ENCODE measurements at places on chromosomes 16 and 17. TPM values are rescaled to one million over a fixed set of nuclear protein-coding genes. Genes with fewer than 3 reads are reported as not detected.

DNA sequence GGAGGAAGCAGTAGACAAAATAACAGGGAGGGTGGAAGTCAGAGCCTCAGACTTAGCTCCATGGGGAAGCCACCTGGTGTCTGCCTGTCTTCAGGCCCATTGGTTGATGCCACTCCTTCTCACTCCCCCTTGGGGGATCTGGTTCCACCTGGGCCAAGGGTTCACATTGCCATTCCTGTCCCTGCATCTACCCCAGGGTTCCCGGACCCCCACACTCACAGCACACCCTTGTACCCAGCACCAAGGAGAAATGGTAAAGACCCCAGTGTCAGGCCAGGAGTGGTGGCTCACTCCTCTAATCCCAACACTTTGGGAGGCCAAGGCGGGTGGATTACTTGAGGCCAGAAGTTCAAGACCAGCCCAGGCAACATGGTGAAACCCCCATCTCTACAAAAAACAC is 1.0 kb upstream of the CA7 start:
- H3K4me1 ChIP-seq, result peaks cover 17% of the 10 kb centered on the region
- H3K4me3 ChIP-seq, result no peak overlapping the region
- no peak for DNase-seq
- no peaks in the 10 kb centered on the region for H3K36me3 ChIP-seq
- no peak overlapping the region for H3K27ac ChIP-seq
- no peaks in the 10 kb centered on the region for H3K27me3 ChIP-seq

Gene ZFPM1
- total RNA-seq, result 1.7 TPM

Gene TCAP
- 0.49 TPM for total RNA-seq

GRCh38 chr17:1578029-1578428 is 15.4 kb upstream of the PITPNA start:
- DNase-seq, result no peak
- no peak overlapping the region for H3K4me3 ChIP-seq
- no peaks in the 10 kb centered on the region for H3K27me3 ChIP-seq

GRCh38 chr16:27867122-27868110 is 196.1 kb downstream of the GSG1L start:
- no peak for DNase-seq
- H3K36me3 ChIP-seq, result no peaks in the 10 kb centered on the region
- no peaks in the 10 kb centered on the region for H3K4me1 ChIP-seq
- no peak overlapping the region for H3K4me3 ChIP-seq
- no peak overlapping the region for H3K27ac ChIP-seq
- no peaks in the 10 kb centered on the region for H3K27me3 ChIP-seq

GRCh38 chr16:9966569-9967157 is 215.6 kb downstream of the GRIN2A start:
- no peak overlapping the region for H3K27ac ChIP-seq
- DNase-seq, result no peak
- H3K4me3 ChIP-seq, result no peak overlapping the region

- no peak for DNase-seq
- peaks cover 28% of the 10 kb centered on the region for H3K4me1 ChIP-seq
- H3K27me3 ChIP-seq, result no peaks in the 10 kb centered on the region
- H3K36me3 ChIP-seq, result no peaks in the 10 kb centered on the region
- no peak overlapping the region for H3K4me3 ChIP-seq
Measured at GRCh38 chr17:31538080-31538762, 146.7 kb downstream of the RAB11FIP4 start.

GRCh38 chr16:58235663-58236062 is 37.8 kb upstream of the CSNK2A2 start:
- no peaks in the 10 kb centered on the region for H3K36me3 ChIP-seq
- H3K27me3 ChIP-seq, result no peaks in the 10 kb centered on the region
- peaks cover 12% of the 10 kb centered on the region for H3K4me1 ChIP-seq
- DNase-seq, result no peak
- no peak overlapping the region for H3K27ac ChIP-seq

Gene ATAD5
- total RNA-seq, result 2.7 TPM

GRCh38 chr16:73794994-73795393 is 501.6 kb upstream of the PSMD7 start:
- H3K36me3 ChIP-seq, result no peaks in the 10 kb centered on the region
- H3K4me3 ChIP-seq, result no peak overlapping the region
- DNase-seq, result no peak
- no peaks in the 10 kb centered on the region for H3K27me3 ChIP-seq
- H3K27ac ChIP-seq, result no peak overlapping the region
- peaks cover 6% of the 10 kb centered on the region for H3K4me1 ChIP-seq

DNA sequence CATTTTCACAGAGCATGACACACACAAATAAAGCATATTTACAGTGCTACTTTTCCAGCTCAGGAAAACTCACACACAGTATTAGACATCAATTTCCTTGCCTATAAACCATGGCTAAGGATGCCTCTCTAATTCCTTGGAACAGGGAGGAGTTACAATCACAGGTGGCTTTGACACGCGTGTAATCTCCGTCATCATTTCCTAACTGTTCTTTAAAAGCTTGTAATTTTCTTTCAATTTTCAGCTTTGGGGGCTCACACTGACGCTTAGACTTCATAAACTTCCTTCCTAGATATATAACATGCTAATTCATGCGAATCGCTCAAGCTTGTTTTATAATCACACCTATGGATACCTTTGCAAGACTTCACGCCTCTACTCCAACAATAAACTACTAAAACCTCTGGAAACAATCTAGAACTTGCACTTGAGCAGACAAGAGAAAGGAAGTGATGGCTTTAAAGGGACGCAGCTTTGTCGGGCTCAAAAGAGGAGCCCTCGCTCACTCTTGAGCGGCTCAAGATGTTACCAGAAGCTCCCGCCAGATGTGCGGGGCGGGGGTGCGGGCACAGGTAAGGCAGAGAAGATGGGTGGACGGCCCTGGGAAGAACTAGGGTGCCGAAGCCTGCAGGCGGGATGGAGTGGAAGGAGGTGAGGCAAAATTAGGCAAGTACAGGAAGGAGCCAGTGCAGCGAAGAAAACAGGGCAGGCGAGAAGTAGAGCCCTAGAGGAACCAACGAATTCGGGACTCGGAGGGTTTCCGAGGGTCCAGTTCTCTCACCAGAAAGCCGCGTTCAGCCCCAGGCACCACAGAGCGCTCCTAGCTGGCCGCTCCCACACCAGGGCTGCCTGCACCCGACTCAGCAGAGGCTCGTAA is 631 bp downstream of the RETREG3 start:
- H3K4me3 ChIP-seq, result peak overlapping the region; percentile 77
- peaks cover 49% of the 10 kb centered on the region for H3K4me1 ChIP-seq
- no peaks in the 10 kb centered on the region for H3K27me3 ChIP-seq

DNA sequence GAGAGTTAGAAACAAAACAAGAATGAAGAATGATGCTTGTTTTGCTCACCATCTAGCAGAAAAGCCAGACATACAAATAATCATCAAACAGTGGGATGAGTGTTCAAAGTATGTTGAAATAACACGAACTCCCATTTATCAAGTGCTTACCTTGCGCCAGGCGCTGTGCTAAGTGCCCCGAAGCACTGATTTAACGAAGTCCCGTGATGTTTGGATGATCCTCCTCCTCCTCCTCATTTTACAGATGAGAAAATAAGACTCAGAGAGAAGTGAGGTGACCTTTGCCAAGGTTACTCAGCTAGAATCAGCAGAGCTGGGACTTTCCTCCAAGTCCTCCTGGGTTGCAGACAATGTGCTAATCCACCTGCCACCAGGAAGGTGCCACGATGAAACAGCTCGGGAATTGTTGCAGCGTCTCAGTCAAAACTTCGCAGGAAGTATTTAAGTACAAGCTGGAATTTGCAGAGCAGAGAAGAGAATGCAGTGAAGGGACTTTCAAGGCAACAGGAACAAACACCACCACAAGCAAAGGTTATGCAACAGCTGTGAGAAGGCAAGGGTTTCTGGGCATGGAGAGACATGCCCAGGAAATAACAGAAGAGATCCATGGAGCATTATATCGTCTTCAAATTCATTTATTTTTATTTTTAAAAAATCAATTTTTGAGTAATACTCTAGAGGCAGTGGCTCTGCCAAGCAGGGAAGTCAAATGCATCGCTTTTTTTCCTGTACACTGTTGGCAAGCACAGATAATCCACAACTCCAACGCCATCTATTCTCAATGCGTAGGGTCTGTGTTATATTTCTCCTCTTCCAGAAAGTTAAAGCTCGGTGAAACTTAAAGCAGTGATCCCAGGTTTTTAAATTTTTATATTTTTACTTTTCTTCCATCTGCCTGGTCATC is 11.1 kb downstream of the PRCD start:
- peak overlapping the region; percentile 37 for H3K27ac ChIP-seq
- DNase-seq, result no peak
- H3K4me3 ChIP-seq, result no peak overlapping the region
- H3K27me3 ChIP-seq, result no peaks in the 10 kb centered on the region

Gene PRR11
- total RNA-seq, result 7.9 TPM

Gene CDH5
- 38.3 TPM for total RNA-seq

DNA sequence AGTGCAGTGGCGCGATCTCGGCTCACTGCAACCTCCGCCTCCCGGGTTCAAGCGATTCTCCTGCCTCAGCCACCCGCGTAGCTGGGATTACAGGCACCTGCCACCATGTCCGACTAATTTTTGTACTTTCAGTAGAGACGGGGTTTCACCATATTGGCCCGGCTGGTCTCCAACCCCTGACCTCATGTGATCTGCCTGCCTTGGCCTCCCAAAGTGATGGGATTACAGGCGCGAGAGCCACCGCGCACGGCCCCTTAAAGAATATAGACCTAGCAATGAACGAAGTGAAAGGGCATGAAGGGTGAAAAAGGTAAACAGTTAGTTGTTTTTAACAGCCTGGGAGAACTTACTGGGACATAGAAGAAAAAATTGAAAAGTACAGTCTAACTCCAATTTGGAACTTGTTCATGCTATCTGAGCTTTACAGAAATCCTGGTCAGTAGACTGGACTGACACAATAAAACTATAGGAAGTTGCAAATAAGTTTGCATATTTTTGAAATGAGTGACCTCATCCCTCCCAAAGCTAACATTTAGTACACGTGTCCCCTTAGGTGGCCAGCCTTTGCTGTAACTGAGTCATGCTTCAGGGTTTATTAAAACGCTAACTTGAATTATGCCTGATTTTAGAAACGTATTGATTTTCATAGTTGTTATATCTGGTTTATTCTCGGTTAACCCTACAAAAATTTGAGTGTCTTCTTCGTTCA is 1.8 kb downstream of the COG1 start:
- peaks cover 34% of the 10 kb centered on the region for H3K36me3 ChIP-seq
- no peak overlapping the region for H3K27ac ChIP-seq
- no peaks in the 10 kb centered on the region for H3K27me3 ChIP-seq
- DNase-seq, result no peak
- H3K4me3 ChIP-seq, result no peak overlapping the region

DNA sequence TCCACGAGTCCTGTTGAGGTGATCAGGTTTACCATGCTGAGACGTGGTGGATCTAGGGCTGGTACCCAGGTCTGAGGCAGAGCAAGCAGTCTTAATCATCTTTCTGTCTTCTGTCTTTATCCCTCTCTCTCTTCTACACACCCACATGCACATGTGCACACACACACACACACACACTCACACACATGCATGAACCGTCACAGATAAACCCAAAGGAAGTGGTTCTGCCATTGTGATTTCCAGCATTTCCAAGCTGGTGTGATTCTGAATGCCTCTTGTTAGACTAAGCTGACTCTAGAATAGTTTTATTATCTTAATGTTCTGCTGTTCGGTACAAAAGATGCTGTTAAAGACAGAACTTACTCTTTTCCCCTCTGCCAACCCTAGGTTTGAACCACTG is 411.8 kb upstream of the SALL1 start:
- DNase-seq, result no peak
- H3K27me3 ChIP-seq, result no peaks in the 10 kb centered on the region
- no peak overlapping the region for H3K4me3 ChIP-seq
- no peak overlapping the region for H3K27ac ChIP-seq
- H3K36me3 ChIP-seq, result no peaks in the 10 kb centered on the region
- no peaks in the 10 kb centered on the region for H3K4me1 ChIP-seq
